ENCODE measurements at places on chromosomes 16 and 17. TPM values are rescaled to one million over a fixed set of nuclear protein-coding genes. Genes with fewer than 3 reads are reported as not detected.

- no peak overlapping the region for H3K4me3 ChIP-seq
- no peak for DNase-seq
- no peak overlapping the region for H3K27ac ChIP-seq
- peaks cover 9% of the 10 kb centered on the region for H3K4me1 ChIP-seq
Observed at GRCh38 chr17:69997332-69997731, 77.7 kb upstream of the KCNJ16 start.

DNA sequence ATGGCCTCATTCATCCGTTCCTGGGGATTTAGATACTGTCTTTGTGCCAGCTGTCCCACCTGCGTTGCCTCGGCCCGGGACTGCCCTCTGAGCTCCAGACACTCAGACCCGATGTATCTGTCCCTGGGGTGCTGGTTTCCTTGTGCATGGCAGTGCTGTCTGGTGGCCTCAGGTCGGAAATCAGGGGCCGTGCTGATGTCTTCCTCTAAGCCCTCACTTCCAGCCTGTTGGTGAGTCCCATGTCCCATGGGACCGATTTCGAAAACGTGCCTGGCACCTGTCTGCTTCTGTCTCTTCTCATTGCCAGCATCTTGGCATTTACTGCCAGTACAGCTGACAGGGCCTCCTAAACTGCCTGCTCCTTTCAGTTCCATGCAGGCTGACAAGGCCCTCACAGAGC, 22.1 kb downstream of the NT5M start:
- H3K27me3 ChIP-seq = no peaks in the 10 kb centered on the region
- H3K4me3 ChIP-seq = no peak overlapping the region
- H3K27ac ChIP-seq = no peak overlapping the region
- no peak for DNase-seq

- no peaks in the 10 kb centered on the region for H3K36me3 ChIP-seq
- DNase-seq = no peak
- peaks cover 8% of the 10 kb centered on the region for H3K4me1 ChIP-seq
- H3K27ac ChIP-seq = no peak overlapping the region
Observed at GRCh38 chr17:7325031-7325528, 4.1 kb downstream of the NEURL4 start.

DNA sequence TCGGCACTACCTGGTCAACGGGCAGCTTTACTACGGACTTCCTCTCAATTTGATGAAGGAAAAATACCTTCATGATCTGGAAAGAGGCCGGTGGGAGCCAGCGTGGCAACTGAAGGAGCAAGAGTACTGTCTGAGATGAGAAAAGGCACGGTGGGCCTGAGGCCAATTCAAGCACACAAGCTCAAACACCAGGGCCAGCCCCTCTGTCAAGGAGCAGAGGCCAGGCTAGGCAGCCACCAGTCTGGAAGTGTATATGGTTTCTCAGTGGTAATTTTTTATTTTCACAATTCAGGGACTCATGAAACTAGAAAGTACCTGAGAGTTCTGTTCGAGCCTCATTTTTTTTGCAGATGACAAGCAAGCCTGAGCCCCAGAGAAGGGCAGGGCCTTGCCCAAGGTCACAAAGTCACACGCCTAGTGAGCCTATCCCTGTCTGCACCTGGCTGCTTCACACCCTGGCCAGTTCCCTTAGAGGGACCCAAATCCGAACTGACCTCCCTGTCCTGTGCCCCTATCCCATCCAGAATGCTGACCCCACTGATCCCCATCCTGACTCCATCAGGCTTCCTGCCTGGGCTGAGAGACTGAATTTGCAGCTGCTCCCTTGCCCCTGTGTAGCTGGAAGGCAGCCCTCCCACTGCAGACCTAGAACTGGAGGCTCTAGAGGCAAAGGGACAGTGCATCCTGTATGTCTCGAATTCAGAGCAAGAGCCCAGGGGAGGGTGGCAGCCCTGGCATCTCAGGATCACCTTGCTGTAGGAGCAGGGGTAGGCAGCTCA, 4.8 kb upstream of the TBX2 start:
- DNase-seq = no peak
- peaks cover 25% of the 10 kb centered on the region for H3K4me1 ChIP-seq
- H3K36me3 ChIP-seq = no peaks in the 10 kb centered on the region
- H3K27me3 ChIP-seq = peaks cover 80% of the 10 kb centered on the region

GRCh38 chr16:57251352-57251751, 6.3 kb downstream of the ARL2BP start:
- H3K4me3 ChIP-seq = no peak overlapping the region
- H3K27ac ChIP-seq = no peak overlapping the region
- peaks cover 1% of the 10 kb centered on the region for H3K27me3 ChIP-seq

DNA sequence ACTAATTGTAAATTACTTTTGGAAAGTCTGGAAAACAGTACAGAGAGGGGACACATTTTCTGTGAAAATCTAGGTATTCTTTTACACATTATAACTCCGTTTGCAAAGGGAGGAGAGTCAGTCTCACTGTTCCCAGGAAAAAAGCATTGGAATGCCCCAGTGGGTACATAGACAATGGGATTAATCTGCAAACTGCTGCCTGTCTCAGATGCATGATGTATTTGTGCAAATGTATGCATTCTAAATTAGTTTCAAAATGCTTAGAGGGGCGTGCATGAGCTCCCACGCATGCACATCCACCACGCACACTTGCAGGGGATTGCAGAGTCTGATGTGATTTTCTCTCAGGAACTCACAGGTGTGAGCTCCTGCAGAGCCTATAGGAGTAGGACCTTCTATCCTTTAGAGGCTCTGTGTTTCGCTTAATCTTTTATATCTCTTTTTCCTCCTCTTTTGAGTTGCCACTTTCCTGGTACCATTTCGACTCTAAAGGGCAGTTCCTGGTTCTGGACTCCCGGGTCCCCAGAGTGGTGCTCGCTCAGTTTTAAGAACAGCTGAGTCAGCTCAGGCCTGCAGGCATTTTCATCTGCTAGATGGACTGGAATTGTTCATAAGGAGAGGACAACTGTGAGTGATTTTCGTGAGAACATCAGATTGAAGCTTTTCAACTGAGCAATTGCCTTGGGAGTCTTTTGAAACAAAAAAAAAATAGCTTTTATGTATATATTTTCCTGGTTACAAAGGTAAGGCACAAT, 1.1 kb downstream of the BCO1 start:
- peak overlapping the region; percentile 95 for H3K27ac ChIP-seq
- H3K27me3 ChIP-seq = no peaks in the 10 kb centered on the region
- no peaks in the 10 kb centered on the region for H3K36me3 ChIP-seq
- peak; percentile 47 for DNase-seq
- peak overlapping the region; percentile 18 for H3K4me3 ChIP-seq

- no peak for DNase-seq
- H3K4me3 ChIP-seq = no peak overlapping the region
- H3K36me3 ChIP-seq = no peaks in the 10 kb centered on the region
Observed at GRCh38 chr16:54774768-54775167, 155.9 kb upstream of the IRX5 start.

GRCh38 chr17:28982131-28982793, 23.6 kb downstream of the SEZ6 start:
- H3K27me3 ChIP-seq = no peaks in the 10 kb centered on the region
- no peak overlapping the region for H3K4me3 ChIP-seq
- no peak overlapping the region for H3K27ac ChIP-seq

DNA sequence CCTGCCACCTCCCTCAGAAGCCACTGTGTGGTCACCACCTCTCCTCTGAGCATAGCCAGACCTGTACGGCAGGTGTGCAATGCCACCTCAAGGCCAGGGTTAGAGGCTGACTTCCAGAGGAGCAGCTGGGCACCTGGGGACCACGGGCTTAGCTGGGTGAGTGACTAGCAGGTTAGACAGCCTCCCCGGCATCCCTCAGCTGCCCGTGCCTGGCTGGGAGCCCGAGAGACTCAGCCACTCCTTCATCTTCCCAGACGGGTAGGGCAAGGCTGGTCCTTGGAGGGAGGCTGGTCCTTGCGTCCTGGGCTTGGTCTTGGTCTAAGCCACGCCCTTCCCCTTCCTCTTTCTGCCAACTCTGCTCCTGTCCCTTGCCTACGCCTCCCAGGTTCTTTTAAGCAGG, 7.8 kb downstream of the CRHR1 start:
- no peaks in the 10 kb centered on the region for H3K36me3 ChIP-seq
- peaks cover 12% of the 10 kb centered on the region for H3K4me1 ChIP-seq
- DNase-seq = no peak

- no peak overlapping the region for H3K4me3 ChIP-seq
- H3K4me1 ChIP-seq = peaks cover 29% of the 10 kb centered on the region
- H3K27me3 ChIP-seq = no peaks in the 10 kb centered on the region
- DNase-seq = peak; percentile 77
- H3K27ac ChIP-seq = peak overlapping the region; percentile 66
Observed at GRCh38 chr17:69466905-69467667, 52.6 kb downstream of the MAP2K6 start.

- DNase-seq = peak; percentile 42
- H3K27ac ChIP-seq = peak overlapping the region; percentile 31
- peaks cover 37% of the 10 kb centered on the region for H3K4me1 ChIP-seq
- H3K27me3 ChIP-seq = peaks cover 11% of the 10 kb centered on the region
- H3K4me3 ChIP-seq = peak overlapping the region; percentile 27
Observed at GRCh38 chr17:29018788-29019474, 13.1 kb upstream of the SEZ6 start.

- H3K27me3 ChIP-seq = no peaks in the 10 kb centered on the region
- H3K27ac ChIP-seq = no peak overlapping the region
- no peak overlapping the region for H3K4me3 ChIP-seq
Observed at GRCh38 chr17:17523731-17524490, 27.7 kb upstream of the RASD1 start.

- no peak overlapping the region for H3K4me3 ChIP-seq
- DNase-seq = no peak
- H3K36me3 ChIP-seq = no peaks in the 10 kb centered on the region
- no peak overlapping the region for H3K27ac ChIP-seq
- no peaks in the 10 kb centered on the region for H3K27me3 ChIP-seq
Observed at GRCh38 chr17:42581744-42582270, 4.3 kb upstream of the PSMC3IP start.

DNA sequence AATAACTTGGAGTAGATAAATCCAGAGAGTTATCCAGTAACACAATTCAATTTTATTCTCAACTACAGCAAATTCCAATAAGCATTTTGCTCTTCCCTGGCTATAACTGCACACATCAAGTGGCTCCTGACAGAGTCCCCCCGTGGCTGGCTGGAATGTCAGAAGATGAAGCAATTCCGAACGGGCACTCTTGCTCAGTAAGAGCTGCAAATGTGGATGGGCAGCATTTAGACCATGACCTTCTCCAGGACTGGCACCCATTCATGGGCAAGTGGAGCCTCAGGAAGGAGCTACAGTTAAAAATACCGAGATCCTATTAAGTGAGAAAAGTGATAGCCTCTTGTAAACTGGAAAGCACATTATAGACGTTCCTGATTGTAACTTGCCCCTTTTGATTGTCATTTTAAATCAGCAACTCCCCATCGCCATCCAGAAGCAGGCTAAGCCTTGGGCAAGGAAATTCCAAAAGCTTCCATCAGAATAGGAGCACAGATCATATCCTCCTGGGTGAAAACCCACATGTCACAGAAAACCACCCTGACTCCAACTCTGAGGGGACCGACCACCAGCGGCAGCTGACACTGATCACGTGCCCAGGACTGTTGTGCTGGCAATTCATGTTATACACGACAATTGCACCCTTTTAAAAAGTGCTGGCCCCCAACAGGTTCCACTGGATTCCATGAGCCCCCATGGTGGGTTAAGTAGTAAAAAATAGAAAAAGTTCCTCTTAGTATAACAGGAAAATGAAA, 7.1 kb downstream of the UBE2O start:
- H3K27me3 ChIP-seq = no peaks in the 10 kb centered on the region
- DNase-seq = no peak
- peaks cover 30% of the 10 kb centered on the region for H3K4me1 ChIP-seq
- H3K4me3 ChIP-seq = no peak overlapping the region
- H3K27ac ChIP-seq = no peak overlapping the region

- no peaks in the 10 kb centered on the region for H3K27me3 ChIP-seq
- H3K27ac ChIP-seq = no peak overlapping the region
Observed at GRCh38 chr16:79528338-79528737, 72.2 kb downstream of the MAF start.

DNA sequence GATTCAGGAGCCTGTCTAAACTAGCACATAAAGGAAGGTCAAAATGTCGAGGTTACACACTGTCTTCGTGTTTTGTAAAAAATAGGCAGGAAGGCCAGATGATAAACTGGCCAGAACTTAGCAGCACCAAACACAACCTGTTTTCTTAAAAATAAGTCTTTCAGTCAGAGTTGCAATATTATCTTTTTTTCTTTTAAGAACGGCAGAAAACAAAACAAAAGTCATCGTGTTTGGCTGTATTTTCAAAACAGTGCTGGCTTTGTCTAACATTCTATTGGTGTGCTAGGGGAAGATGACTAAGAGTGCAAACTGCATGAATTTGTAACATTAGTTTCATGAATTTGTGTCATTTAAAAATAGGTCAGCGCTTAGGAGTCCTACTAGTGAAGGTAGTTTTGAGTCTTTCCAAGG, 5.3 kb downstream of the MAF start:
- no peak for DNase-seq
- H3K4me3 ChIP-seq = peak overlapping the region; percentile 67
- no peaks in the 10 kb centered on the region for H3K36me3 ChIP-seq
- peaks cover 50% of the 10 kb centered on the region for H3K4me1 ChIP-seq
- no peaks in the 10 kb centered on the region for H3K27me3 ChIP-seq
- no peak overlapping the region for H3K27ac ChIP-seq

GRCh38 chr16:14364386-14365199, 265.5 kb downstream of the PARN start:
- no peak overlapping the region for H3K4me3 ChIP-seq
- H3K4me1 ChIP-seq = no peaks in the 10 kb centered on the region
- no peaks in the 10 kb centered on the region for H3K36me3 ChIP-seq
- no peaks in the 10 kb centered on the region for H3K27me3 ChIP-seq
- peak; percentile 43 for DNase-seq

DNA sequence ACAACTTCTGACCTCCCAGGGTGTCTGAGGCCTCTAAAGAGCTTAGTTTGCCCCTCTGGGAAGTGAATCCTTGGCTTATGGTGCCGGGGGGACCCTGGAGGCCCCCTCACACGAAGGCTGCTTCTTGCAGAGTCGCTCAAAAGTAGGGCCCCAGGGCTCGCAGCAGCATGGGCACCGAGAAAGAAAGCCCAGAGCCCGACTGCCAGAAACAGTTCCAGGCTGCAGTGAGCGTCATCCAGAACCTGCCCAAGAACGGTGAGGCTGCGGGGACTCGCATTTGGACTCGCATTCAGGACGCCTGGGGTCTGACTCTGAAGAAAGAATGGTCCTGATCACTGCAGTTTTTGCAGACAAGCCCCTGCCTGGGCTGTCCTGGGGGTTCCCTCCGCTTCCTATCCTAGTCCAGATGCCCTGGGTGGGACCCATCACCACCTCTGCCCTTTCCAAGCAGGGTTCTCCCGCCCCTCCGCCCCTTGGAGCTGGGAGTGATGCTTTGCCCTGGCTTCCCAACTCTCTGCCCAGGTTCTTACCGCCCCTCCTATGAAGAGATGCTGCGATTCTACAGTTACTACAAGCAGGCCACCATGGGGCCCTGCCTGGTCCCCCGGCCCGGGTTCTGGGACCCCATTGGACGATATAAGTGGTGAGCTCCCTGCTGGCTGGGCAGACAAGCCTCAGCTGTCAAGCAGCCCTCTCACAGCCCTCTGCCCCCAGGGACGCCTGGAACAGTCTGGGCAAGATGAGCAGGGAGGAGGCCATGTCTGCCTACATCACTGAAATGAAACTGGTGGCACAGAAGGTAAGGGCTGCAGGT, 698 bp downstream of the ACBD4 start:
- no peaks in the 10 kb centered on the region for H3K27me3 ChIP-seq
- H3K4me3 ChIP-seq = peak overlapping the region; percentile 46
- H3K4me1 ChIP-seq = peaks cover 18% of the 10 kb centered on the region

- no peaks in the 10 kb centered on the region for H3K27me3 ChIP-seq
- no peak overlapping the region for H3K27ac ChIP-seq
- H3K4me3 ChIP-seq = no peak overlapping the region
- H3K36me3 ChIP-seq = no peaks in the 10 kb centered on the region
Observed at GRCh38 chr17:27543464-27543856, 87.2 kb downstream of the KSR1 start.

Gene NPIPB8
- not detected for total RNA-seq

Gene PERCC1
- total RNA-seq = 1.1 TPM

Gene EPX
- not detected for total RNA-seq

Gene CCL7
- not detected for total RNA-seq

Gene CACNG5
- not detected for total RNA-seq
